ENCODE measurements at places on chromosomes 3 and 15.

DNA sequence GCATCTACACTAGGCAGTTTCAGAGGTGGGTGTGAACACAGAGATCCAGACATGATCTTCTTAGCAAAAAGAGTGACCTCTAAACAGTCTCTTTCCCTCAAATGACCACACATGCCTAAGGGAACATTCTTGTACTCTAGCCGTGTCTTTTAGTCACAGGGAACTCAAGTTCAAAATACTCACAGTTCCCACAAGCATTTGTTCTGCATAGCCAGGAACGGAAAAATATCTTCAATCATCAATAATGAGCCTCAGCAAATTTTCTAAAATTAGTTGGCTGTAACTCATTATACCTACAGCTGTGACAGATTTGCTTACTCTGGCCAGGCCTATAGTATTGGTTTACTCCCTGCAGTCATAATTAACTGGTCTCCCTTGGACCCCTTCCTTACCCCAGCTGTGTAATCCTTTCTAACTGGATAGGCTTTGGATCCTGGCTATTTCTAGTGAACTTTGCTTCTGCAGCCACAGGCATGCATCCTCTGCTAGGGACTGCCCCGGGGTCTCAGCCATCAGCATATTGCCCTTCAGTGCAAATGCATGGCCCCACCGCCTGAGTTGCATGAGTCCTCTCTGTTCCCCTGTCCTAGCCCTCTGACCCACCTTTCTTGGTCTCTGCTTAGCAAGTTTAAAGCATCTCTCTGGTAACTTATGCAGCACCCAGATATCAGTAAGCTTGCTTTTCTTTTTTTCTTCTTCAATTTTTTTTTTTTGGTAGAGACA is 56.0 kb upstream of the HACD2 start:
- no peak for DNase-seq

DNA sequence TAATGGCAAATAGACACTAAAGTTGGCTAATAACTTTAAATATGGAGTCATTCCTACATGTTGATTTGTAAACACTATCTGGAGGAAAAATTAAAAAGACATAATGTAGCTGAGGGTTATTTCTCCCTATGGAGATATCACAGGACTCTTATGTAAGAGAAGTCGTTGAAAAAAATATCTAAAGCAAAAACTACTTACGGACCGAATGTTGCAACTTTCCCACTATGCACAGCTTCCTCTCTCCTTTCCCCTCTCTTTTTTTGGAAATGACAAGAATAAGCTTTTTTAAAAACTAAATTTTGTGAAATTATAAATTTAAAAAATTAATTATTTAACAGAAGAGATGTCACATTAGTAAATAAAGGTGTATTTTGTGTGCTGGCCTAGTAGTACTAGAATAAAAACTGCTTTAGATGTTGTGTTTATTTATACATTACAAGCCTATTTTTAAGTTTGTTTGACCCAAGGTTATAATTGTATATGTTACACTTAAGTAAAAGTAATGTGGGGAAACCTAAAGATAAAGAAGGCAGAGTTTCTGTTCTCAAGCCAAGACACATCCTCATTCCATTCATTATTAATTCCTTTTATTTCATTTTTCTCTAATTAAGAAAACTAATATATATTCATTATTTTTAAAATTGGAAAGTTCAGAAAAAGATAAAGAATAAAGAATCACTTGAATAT is 20.7 kb upstream of the PPARG start:
- no peak for DNase-seq

DNA sequence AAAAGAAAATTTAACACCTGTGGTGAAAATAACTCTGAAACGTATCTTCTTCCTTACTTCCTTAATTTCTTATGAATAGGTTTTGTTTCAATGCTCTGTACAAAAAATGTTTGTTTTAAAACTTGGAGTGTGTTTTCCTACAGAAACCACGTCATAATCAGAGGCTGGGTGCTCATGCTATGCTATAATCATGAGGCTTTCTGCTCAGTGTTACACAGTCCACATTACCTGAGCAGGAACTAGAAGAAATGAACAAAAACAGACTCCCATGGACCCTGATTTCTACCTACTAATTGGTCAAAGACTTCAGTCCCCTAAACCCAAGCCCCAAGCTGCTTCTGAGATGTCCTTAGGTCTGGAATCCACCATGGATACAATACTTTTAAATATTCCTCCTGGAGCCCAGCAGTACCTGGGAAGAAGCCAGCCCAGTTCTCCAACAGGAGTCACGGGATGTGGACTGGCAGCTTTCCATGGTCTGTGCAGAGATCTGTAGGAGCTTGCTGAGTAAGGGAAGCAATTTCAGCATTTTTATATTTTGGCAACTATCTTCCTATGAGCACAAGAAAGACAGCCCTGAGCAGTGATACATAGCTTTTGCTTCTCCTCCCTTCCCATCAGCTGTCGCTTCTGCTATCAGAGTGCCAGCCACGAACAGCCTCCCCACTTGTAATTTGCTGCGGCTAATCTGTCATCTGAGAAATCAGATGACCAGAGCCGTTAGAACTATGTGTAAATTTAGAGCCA is 65.6 kb downstream of the WDR72 start:
- peak; percentile 47 for DNase-seq

GRCh38 chr3:58521336-58521670 is 15.7 kb downstream of the ACOX2 start:
- DNase-seq, result no peak

DNA sequence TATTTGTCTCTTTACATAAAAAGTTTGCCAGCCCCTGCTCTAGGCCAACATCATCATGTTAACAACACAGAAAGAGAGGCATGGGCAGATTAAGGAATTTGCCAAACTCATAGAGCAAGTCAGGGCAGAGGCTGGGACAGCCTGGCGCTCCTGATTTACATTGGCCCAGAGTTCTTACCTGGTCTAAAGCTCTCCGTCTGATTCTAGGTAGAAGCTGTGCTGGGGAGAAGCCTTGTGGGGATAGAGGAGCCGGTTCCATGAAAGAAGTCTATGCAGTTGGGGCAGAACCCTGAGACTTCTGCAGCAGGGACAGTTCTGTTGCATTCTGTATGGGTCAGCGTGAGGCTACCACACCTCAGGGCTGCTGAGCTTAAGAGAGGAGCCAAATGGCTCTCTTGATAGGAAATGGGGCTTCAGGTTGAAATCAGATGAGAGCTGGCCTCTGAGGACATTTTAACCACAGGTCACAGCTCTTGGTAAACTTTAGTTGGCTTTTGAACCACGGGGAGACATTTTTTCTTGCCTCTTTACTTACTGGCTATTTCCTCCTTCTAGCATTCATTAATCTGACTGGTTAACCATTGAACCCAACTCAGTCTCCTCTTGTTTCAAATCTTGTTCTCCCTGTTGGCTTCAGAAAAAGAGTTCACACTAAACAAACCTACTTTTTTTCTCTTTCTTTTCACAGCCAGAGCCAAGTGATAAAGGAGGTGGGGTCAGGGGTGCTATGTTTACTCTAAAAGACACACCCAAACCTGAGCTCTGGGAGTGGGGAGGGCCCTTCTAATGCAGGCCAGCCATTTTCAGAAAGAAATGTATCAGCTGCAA is 250.7 kb downstream of the OPA1 start:
- DNase-seq, result no peak

- no peak for DNase-seq
Measured at GRCh38 chr3:66997560-66998112, 471 bp upstream of the KBTBD8 start.

DNA sequence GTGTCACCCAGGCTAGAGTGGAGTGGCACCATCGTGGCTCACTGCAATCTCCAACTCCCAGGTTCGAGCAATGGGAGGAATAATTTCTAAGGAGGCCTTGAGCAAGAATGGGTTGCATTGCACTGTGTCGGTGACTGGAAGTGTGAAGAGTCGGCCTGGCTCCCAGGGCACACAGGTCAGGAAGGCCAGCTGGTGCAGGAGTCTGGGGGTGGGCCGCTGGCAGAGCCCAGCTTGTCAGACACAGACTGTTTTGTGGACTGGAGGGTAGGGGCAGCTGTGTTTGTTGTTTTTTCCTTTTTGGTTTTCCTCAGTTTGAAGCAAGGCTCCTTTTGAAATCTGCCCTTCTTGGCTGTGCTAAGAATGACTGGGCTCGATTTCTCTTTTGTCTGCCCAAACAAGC is 66.2 kb downstream of the ITGA11 start:
- no peak for DNase-seq

DNA sequence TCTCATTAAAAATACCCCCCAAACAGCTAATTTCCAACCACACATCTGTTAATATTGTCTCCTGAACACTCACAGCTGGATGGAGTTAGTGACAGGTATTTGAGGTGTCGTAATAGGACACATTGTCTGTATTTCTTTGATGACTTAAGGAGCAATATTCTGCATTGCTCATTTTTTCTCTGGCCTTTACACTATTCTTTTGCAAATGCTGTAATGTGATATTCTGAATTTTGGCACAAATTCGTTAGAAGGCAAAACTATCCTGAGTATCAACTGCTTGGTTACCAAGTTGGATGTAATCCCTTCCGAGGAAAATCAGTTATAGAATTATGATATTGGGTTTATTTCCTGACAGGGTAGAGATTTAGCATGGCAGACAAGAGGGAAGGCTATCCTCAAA is 1030.2 kb downstream of the MCTP2 start:
- DNase-seq, result no peak

- no peak for DNase-seq
Measured at GRCh38 chr3:61945657-61946056, 384.3 kb downstream of the PTPRG start.

GRCh38 chr3:94004301-94004910 is 24.0 kb downstream of the STX19 start:
- peak; percentile 52 for DNase-seq

- no peak for DNase-seq
Measured at GRCh38 chr3:33803894-33804526, 5.6 kb downstream of the PDCD6IP start.

DNA sequence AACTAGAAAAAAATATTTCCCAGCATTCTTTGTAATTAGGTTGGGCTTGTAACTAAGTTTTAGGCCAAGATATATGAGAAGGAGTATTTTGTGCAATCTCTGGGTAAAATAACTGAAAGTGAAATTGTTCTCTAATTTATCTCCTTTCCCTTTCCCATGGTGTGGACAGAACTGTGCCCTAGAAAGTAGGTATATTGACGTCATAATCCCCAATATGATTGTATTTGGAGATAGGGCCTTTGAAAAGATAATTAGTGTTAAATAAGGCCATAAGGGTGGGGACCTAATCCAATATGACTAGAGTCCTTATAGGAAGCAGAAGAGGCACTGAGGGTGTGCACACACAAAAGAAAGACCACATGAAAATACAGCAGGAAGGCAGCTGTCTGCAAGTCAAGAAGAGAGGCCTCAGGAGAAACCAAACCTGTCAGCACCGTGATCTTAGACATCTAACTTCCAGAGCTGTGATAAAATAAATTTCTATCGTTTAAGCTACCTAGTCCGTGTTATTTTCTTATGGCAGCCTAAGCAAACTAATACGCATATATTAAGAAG is 106.6 kb downstream of the KCNH8 start:
- no peak for DNase-seq

GRCh38 chr15:59131456-59131855 is 26.5 kb downstream of the CCNB2 start:
- no peak for DNase-seq

- no peak for DNase-seq
Measured at GRCh38 chr3:129316248-129317013, 37.8 kb downstream of the HMCES start.

- DNase-seq, result no peak
Measured at GRCh38 chr3:63477494-63478129, 174.9 kb upstream of the SNTN start.

DNA sequence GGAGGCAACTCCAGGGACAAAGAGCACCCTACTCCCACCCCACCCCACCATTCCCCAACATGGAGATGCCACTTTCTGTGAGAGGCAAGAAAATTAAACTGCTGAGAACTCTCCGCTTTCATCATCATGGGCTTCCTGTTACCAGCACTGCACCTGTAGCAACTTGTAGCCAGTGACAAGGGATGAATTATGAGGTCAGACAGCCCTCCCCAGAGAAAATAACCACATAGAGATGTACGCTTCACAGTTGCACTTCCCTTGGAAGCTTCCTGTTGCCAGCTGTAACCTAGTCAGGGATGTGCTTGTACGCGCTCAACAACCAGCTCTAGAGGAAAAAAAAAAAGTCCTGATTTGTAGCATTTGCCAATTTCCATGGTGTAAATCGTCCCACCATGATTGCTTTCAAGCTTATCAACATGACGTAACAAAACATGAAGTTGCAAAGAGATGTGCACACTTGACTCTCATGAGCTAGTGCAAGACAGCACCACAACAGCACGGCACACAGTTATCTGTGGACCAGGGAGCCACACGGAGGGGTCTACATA is 145.4 kb downstream of the RAB11A start:
- no peak for DNase-seq

- DNase-seq, result no peak
Measured at GRCh38 chr3:36525115-36525801, 145.0 kb downstream of the STAC start.

DNA sequence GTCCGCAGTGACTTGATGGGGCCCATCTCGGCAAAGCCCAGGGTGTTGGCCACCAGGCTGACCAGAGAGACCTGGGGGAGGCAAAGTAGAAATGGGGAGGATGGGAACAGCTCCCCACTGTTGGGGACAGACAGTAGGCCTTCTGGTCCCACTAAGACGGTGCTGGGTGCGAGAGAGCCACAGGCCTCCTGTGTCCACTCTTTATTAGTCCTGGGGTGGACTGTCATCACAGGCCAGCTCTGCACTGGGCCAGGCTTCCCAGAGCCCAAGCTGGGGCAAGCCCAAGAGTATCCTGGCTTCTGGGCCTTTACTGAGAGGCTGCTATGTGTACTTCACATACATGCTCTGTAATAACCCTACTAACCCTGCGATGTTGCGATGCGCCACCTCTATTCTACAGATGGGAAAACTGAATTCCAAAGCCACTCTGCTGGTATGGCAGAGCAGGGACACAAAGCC is 66.4 kb downstream of the EXOG start:
- DNase-seq, result no peak

GRCh38 chr3:178451799-178452198 is 84.4 kb upstream of the KCNMB2 start:
- DNase-seq, result no peak

DNA sequence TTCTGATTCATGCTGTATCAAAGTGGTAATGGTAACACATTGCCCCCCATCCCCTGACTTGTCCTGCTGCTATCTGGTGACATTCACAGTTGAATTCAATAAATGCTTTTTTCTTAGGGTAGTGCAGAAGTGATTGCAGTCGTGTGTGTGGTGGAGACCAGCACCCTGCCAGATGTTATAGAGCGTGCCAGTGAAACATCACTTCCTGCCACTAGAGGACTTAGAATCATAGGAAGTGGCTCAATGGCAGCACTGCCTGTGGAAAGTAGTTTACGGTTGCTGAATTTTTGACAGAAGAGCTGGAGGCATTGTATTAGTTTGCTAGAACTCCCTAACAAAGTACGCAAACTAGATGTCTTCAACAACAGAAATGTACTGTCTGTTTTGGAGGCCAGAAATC is 37.4 kb upstream of the P2RY12 start:
- DNase-seq, result no peak

- DNase-seq, result no peak
Measured at GRCh38 chr3:53650424-53650823, 156.0 kb downstream of the CACNA1D start.

- DNase-seq, result no peak
Measured at GRCh38 chr3:42369832-42370231, 40.6 kb downstream of the LYZL4 start.

- DNase-seq, result peak; percentile 84
Measured at GRCh38 chr3:38458796-38459498, 5.3 kb downstream of the ACVR2B start.
